ENCODE measurements at places on chromosomes 1 and 21. TPM values are rescaled to one million over a fixed set of nuclear protein-coding genes. Genes with fewer than 3 reads are reported as not detected.

DNA sequence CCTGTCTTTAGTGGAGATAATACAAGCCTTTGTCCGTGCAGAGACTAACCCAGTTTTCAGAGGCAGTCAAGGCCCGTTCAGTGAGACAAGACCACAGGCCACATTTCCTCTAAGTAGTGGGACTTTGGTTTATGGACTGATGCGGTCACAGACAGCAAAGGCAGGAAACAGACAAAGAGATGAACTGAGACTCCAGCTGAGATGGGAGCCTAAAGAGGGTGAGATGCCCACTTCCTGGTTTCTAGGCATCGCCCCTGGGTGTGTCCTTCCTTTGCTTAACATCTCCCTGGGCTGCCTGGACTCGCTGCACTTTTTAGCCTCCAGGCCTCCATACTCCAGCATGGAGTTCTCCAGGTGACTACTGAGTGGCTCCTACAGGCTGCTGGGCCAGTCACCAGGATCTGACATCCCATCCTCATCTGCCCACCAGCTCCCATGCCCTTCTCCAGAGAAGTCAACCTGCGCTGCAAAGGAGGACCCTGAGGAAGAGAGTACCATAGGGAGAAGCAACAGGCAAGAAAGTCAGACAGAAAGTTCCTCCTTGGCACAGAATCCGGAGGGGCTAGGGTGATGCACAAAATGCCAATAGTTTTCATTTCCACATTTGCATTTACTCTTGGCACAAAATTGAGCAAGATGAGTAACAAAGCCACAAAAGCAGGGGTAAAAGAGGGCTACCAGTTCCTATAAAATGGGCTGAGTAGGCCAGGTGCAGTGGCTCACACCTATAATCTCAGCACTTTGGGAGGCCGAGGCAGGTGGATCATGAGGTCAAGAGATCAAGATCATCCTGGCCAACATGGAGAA lies 15.1 kb downstream of the THEMIS2 start:
- no peak for DNase-seq

DNA sequence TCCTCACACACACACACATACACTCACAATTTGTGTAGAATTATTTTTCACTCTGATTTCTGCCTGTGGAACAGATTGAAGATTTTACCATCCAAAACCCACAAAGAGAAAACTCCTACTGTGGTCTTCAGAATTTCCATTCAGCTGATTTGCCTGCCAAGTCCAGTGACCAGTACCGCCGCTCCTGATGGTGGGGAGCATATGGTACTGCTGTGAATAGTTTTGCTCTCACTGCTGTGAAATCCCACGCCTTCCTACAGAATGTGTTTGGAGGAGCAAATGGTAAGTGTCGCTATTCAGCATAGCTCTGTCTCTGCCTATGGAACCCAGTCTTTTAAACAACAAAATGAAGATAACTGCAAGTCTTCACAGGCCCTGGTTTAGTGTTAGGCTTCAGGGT lies 629.5 kb downstream of the LMO4 start:
- peak; percentile 65 for DNase-seq

GRCh38 chr1:65372557-65372956 lies 47.9 kb upstream of the LEPR start:
- DNase-seq, result no peak

DNA sequence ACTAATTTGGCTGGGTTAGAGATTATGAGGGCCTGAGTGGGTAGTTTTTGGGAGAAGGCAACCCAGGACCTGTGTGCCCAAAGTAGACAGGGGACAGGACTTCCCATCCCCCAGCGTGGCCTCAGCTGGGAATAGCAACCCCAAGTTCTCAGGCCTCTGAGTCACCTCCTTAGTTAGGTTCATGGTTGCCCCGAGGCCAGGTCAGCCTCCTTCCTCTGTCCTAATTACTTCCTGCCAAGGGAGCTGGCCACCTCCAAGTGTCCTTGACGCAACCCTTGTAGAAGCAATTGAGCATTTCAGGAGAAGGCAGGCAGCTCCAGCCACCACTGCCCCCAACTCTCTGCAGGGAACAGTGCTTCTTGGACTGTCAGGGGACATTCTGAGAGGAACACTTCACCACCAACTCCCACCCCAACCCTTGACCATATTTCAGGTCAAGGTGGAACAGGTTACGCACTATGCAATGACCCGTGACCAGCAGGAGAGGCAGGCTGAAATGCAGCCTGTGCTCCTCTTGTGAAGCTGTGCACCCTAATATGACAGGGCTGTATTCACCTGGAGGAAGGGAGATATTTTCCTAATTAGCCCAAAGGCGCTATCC lies 5.1 kb upstream of the NT5C1A start:
- DNase-seq, result no peak

- no peak for DNase-seq
These were observed 11.4 kb downstream of the COQ8A start for GRCh38 chr1:226951286-226952117.

GRCh38 chr1:209769971-209770370 lies 14.1 kb downstream of the TRAF3IP3 start:
- no peak for DNase-seq

- no peak for DNase-seq
These were observed 33.5 kb downstream of the SCYL3 start for GRCh38 chr1:169860187-169860586.

GRCh38 chr1:161733526-161733925 lies 12.2 kb downstream of the FCRLB start:
- no peak for DNase-seq

DNA sequence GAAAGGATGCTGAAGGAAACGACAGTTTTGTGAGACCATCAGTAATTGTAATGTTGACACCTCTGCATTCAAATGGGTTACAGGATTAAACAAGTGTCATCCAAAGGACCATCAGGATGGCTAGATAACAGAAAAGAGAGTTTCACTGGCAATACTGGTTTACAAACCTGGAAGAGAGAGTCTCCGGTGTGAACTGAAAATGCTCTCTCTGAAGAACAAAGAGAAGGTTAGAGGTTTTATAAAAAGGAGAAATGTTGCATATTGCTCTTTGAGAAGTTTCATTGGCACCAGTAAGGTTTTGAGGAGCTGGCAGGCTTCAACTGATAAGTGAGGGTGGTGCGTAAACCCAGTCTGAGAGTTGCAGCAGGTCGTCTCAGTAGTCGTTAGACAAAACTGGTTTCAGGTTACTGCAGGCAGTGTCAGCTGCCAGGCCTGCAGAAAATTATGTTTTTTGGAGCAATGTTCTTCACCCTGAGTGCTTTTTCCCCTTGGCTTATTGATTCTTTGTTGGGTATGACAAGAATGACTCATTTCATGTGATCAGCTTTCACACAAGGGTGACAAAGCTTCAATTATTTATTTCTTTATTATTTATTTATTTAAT lies 42.2 kb downstream of the KCNK1 start:
- DNase-seq, result no peak

- no peak for DNase-seq
These were observed 24.9 kb upstream of the CTPS1 start for GRCh38 chr1:40954626-40955025.

- no peak for DNase-seq
These were observed 28.6 kb downstream of the TFB2M start for GRCh38 chr1:246537441-246537840.

DNA sequence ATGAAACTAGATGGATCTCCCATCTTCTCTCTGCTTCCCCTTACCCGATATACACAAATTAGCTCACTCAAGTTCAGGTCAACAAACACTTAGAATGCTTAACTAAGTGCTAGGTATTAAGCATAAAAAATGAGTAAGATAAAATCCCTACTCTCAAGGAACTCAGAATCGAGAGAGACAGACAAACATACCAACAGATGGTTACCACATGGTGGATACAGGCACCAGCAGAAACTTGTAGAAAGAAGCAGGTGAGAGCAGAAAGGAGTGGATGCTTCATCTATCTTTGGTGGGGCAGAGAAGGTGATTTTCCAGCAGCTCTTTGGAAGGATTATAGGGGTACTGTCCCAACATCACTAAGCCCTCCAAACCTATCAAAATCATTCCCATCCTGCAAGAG lies 32.2 kb downstream of the C8B start:
- DNase-seq, result no peak

DNA sequence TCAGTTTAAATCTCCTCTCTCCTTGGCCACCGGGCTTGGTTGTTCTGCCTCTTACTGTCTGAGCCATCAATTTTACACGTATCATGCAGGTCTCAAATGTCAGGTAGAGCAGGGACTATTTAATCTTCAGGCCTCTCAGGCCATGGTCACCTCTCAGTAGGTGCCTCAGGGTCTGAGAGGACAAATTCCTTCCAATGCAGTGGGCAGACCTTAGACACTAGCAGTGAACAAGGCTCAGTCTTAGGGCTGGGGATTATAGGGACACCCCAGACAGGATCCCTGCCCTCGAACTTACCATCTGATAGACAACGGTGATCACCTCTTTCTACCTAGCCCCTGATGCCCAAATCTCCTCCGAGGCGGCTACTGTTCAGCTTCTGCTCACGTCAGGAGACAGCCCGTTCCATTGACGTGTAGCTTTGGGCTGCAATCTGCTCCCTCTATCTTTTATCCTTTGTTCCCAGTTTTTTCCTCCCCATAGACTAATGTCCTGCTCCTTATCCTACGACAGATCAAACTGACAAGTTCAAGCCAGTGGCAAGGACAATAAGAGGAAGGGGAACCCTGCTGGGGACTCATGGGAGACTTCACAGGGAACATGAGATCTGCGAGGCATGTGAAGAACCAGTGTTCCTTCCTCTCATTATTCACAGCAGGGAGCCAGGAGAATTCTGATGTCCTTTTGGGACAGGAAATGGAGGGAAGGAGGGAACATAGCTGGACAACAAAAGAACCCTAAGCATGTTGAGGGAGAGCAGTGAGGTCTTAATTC lies 1.4 kb upstream of the MYOG start:
- DNase-seq, result no peak

DNA sequence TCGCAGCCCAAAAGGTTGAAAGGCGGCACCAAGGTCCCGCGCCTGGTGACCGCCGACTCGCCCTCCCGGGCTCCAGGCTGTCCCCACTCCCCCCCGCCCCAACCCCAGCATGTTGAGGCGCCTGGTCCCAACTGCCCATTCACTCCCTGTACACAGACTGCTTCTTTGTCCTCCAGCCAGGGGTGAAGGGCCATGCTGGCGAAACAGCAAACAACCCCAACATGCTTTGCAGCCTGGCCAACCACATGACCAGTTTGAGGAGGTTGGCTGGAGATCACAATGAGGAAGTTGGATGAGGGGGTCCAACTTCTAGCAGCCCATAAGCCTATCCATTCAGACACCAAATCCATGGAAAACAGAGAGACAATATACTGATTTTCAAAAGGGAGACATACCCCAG lies 13.5 kb downstream of the PDE9A start:
- DNase-seq, result no peak

DNA sequence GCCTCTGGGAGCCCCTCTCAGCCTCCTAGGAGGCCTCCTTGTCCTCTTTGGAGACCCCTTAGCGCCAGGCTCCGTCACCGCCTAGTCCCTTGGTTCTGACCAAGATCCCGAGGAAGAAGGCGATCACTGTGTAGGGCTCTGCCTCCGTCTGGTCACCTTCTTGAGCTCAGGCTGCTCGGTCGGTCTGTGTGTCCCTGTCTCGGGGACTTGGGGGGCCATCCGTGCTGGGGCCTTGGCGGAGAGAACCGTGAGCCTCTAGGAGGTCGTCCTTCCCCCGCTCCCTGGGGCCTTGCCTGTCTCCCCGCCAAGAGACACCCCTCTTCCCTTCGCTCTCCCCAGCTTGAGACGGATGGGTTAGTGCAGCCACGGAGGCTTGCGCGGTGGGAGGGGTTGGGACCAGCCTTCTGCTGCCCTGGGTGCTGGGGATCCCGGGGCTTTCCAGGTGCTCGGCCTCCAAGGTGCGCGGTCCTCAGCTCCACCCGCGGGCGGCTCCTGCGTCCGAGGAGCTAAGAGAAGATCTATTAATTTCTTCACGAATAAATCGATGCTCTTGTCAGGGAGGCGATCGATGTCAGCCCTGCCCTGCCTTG lies 701 bp upstream of the INSRR start:
- DNase-seq, result no peak

DNA sequence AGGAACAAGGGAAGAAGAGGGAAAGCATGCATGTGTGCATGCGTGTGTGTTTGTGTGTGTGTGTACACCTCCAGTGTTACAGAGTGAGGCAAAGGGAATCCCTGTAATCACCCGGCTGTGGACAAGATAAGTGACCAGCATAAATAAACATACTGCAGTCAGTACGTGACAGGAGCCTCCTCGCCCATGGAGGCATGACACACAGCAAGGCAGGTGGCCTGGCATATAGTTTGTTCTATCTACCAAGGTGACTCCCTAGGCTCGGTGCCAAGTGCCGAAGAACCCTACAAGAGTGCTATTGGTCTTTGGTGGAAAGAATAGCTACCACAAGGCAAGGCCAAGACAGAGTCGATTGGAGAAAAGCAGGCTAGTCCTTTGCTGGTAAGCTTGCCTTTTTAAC lies 31.7 kb upstream of the HEATR1 start:
- no peak for DNase-seq

DNA sequence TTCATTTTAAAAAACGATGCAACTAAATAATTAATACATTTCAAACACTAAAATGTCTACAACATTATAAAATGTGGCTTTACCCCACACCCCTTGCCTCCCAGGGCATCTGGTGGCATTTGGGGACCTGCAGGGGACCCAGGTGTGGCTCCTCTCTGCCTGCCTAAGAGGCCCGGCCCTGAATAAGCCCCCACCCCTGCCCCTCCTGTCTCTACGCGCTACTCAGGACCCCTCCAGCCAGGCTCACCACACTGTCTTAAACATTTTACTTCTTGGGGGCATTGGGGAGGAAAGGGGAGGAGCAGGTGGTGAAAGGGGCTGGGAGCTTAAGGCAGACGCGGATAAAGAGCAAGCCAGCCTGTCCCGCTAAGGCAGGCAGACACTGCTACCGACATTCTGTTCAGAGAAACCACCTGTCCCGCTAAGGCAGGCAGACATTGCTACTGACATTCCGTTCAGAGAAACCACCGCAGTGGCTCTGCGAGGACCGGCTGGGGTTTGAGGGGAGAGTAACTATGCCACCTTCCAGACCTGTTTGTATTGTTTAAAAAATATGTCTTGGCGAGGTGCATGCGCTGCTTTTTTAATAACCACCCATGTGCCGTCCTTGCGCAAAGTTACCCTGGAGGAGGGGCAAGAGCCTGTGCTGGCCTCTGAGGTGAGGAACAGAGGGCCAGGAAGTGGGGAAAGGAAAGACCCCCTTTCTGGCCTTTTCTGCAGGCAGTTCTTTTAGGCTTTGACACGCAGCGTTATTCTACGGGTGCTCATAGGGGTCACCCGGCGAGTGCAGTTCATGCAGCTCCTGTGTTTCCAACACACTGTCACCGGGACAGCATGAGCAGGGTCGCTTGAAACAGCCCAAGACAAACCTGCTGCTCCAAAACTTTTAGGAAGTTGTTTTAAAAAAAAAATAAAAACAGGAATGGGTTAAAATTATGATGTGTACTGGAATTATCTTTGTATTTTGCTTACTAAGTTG lies 51.3 kb upstream of the RIPK4 start:
- no peak for DNase-seq

LDLRAD1 gene
- not detected for total RNA-seq

SLC25A33 gene
- total RNA-seq, result 10.3 TPM

MTARC2 gene
- 33.7 TPM for total RNA-seq

NBPF4 gene
- not detected for total RNA-seq

SLAMF6 gene
- not detected for total RNA-seq

MAP3K7CL gene
- total RNA-seq, result 5.2 TPM

HPCAL4 gene
- total RNA-seq, result 123 TPM

EPHB2 gene
- total RNA-seq, result 13.4 TPM

Data from dorsolateral prefrontal cortex (tissue), 122 donors.